ENCODE measurements at places on chromosomes 3 and 15.
A peak's percentile ranks its signal among the peaks of the same experiment; 100 is the strongest.

DNA sequence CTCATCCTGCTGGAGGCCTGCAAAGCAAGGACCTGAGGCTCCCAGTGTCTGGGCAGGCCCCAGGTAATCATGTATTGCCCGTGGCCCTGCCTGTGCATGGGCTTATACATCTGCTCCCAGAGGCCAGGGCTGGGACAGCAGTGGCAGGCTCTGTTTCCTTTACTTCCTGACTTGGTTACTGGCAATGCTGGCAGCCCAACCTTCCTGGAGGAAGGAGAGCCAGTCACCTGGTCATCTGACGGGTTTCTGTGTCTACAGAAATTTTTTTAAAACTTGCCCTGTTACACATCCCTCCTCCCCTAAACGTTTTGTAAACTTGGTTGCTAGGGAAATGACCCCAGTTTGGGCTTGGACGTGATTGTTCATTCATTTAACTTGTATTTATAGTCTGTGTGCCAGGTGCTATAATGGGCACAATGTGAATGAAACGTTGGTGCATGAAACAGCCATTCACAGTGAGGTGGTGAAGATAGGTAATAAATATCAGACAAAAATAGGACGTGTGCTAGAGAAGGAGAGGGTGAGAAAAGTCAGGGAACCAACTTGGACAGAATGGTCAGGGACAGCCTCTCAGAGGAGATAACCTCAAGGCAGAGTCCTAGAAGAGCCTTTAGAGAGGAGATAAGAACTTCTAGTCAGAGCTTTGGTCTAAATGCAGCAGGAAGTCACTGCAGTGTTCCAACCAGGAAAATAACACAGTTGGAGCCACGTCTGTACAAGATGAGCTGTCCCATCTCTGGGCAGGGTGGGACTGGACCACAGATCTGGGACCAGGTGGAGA lies 14.1 kb downstream of the TEX264 start:
- DNase-seq, result no peak

GRCh38 chr3:23743141-23743784 lies 62.5 kb upstream of the UBE2E1 start:
- no peak for DNase-seq

DNA sequence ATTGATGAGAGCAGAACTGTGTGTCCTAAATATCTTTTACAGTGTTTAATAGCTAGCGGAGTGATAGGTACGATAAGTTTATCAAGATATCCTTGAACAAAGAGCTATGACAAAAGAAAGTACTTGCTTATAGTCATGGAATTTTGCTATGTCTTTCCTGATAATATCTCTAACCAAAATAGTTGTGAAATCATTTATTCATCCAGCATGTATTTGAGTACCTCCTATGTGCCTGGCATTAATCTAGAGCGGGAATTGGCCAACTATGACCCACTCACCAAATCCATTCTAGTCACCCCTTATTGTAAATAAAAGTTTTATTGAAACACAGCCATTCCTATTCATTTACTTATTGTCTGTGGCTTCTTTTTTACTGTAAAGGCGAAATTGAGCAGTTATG lies 46.6 kb downstream of the ZFAND6 start:
- DNase-seq, result no peak

DNA sequence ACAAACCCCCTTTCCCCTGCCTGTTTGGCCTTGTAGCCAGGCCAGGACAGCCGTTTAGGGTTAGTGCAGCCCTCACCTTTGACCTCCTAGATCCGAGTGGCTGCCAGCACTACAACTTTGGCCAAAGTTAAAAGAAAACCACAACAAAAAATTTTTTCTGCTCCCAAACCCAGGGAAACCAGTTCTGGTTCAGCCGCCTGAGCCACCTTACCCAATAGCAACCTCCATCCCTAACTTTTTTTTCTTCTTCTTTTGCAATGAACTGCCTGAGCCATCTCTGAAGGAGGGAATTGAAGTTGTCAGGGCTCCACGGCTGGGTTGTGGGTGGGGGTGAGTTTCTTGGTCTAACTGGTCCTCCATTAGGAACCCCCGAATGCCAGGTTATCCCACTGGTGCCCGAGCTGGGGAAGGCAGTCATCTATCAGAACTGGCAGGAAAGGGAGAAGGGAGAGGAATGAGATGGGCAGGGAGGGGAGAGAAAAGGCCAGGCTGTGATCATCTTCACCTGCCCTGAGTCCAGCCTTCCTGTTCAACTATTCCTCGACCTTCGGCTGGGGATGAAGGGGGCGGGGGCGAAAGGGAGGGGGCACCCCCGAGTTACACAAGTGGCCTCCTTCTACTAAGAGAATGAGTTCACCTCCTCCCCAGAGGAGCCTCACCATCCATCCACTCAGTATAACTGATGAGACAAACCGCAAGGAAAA lies 6.2 kb upstream of the NR2F2 start:
- no peak for DNase-seq

DNA sequence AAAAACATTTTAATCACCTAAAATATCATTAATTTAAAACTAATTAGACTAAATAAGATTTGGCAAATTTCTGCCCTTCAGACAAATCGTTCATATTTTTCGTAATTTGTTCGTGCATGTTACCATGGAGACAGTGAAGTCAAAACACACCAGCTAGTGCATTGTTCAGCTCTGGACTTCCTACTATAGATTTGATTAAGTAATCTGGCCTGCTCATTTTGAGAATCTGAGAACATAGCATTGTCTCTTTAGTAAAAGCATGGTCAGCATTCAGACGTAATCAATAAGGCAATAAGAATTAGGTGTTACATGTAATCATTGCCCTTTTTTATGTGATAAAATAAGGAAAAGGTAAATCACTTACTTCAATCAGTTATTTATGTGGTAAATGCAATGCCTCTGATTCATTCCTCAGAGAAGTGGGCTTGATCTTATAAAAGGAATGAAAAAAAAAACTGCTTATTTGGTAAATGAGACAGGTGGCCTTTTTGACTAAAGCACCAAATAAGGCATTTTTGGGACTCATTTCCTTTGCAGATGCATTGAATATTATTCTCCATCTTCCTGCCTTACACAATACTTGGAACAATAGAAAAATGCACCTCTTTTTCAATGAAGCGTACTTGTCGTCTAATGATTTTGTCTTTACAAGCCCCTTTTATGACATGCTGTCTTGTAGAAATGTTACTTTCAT lies 84.5 kb upstream of the FNDC3B start:
- DNase-seq, result no peak

DNA sequence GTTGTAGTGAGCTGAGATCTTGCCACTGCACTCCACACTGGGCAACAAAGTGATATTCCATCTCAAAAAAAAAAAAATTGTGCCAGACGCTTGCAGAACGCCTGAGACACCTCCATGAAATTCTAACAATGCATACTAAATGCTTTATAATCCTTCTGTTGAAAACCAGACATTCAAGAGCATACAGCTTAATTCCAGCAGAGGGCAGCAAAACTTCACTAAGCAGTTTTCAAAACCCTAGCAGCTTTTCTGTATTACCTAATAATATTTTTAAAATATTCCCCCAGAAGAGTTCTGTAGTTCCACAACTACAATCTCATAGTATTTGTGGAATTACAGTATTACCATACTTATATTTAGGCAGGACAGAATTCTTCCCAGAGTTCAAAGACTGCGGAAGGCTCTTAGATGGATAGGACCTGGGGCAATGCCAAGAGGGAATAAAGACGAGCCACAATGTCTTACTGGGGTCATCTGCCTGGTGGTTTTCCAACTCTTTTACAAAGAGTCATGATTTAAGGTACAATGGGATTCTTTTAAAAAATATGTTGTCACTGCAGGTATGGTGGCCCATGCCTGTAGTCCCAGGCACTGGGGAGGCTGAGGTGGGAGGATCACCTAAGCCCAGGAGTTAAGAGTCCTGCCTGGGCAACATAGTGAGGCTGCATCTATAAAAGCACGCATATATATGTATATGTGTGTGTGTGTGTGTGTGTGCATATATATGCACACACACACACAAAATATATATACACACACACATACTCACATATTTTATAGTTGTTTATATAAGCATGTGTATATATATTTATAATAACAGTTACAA lies 19.6 kb upstream of the TASOR start:
- DNase-seq, result peak; percentile 76

DNA sequence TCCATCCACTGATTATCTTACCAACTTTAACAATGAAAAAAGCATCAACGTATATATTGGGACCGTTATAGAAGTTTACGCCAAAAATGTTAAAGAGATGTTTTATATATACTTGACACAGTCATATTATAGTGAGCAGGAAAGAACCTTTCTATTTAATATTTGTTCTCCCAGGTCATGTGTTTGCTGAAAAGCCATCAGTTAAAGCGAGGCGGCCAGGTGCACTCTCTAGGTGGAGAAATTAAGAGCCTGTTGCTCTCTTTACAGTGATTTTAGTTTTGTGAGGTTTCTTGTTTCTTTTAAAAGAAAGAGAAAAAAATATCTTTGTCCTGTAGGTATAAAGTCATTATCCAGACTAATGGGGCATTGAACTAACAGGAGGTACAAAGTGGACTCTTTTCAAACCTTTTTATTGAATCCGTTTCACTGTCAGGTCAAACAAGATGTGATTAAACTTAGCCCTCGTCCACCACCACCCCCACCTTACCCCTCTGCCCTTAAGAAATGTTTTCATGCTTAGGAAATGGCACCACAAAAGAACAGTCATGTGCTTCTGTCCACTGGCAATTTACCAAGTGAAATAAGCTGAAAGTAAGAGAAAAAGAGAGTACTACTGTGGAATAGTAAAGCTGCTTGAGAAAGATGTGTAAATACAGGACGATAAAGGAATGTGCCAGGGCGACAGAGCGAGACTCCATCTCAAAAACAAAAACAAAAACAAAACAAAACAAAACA lies 279.9 kb downstream of the PTPRG start:
- DNase-seq, result peak; percentile 46

- no peak for DNase-seq
Measured at GRCh38 chr15:25860885-25861866, 2.0 kb downstream of the ATP10A start.

DNA sequence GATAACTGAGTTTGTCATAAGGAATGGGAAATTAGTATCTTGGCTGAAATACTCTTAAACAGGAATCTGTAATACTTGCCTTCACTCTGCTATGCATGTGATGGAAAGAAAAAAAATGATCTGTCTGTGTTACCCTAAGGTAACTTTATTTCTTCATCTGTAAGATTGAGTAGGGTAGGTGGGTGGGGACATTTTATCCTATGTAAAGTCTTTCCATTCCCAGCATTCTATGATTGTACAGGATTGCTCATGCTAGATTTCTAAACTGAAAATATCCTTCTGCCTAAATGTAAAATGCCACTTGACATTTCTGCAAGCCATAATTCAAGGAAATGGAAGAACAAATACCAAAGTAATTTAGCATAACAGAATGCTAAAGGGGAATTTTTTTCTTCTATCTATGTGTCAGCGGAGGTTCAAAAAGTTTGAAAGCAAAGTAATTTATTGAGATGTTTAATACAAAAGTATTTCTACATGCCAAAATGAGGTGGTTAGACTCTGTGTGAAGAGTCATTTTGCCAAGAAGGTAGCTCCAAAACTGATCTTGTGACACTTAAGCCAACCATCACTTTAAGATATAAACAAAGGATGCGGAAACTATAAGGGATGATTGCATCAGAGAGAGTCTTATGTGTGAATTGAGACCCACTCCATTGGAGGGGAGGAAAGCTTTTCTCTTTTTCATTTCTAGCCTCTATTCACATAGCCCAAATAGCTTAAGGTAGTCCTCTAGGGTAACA lies 46.6 kb upstream of the SERPINI2 start:
- DNase-seq, result no peak

- DNase-seq, result no peak
Measured at GRCh38 chr15:74792227-74793016, 10.5 kb downstream of the CSK start.

DNA sequence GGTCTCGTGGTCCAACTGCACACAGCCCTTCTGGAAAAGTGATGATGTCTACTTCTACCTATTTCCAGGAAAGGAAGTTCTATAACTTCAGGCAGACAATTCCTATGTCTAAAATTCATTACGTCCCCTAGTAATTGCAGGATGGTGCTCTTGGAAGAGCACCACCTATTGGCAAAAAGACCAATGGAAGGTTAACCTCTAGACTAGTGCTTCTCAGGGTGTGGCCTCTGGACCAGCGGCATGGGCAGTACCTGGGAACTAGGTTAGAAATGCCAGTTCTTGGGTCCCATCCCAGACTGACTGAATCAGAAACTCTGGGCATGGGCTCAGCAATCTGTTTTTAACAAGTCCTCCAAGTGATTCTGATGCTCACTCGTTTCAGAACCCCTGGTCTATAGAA lies 258.3 kb upstream of the ICE2 start:
- DNase-seq, result no peak

DNA sequence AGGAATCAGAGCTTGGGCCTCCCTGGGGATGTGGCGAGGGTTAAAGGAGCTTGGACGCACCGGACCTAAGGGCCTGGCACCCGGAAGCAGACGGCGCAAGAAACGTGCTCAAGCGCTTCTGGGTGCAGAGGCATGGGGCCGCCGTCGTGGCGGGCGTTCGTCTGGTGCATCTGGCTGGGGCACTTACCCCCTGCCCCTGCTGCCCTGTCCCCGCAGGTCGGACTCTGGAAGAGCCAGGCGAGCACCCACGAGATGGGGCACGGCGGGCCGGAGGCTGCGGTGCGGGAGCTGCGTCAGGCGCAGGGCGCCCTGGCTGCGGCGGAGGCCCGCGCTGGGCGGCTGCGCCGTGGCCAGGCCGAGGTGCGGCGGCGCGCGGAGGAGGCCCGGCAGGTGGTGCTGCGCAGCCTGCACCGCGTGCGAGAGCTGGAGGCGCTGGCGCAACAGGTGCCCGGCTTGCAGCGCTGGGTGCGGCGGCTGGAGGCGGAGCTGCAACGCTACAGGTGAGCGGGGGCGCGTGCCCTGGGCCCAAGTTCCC lies 2.5 kb downstream of the EFCC1 start:
- no peak for DNase-seq

DNA sequence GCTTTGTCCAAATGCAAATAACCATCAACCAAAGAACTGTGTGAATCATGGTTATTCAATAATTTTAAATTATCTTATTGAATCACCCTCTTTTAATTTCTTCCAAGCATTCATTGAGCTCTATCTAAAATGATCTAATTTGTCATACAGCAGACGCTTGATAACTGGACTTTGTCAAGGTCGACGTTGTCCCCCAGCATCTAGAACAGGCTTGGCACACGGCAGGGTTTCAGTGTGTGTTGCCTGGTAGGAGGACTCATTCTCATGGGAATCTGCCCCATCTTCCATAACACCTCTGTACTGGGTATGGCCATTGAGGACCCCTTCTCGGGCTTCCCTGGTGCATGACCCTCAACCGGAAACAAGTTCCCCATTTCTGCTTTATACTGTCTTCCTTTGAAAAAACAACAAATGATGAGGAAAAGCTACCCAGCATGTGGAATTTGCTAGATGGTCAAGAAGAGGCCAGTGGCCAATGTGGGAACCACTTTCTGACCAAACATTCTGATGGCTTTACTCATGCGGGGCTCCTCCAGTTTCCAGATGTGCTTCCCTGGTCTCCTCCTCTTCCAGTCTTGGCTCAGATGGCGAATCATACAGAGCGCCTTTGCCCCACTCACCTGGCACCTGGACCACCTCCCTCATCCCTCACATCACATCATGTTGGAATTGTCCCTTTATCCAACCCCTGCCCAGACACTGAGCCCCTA lies 41.7 kb upstream of the SEC22A start:
- DNase-seq, result peak; percentile 43
